ENCODE measurements at places on chromosomes 4 and X.

DNA sequence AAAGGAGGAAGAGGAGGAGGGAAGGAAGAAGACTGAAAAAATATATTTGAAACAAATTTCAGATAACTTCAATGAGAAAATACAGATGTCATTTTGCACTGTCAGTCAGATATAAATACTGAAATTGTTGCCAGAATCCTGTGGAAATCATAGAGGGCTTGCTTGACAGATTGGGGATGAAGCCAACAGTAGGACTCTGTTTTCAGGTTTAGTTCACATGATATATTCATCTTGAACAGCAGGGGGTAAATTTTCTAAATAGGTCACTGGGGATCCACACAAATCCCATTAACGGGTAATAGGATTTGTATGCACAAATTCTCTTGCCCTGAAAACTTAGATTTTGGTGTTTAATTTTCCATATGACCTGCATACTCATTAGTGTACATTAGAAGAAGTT is 103.3 kb upstream of the PCDH18 start:
- no peak for DNase-seq

DNA sequence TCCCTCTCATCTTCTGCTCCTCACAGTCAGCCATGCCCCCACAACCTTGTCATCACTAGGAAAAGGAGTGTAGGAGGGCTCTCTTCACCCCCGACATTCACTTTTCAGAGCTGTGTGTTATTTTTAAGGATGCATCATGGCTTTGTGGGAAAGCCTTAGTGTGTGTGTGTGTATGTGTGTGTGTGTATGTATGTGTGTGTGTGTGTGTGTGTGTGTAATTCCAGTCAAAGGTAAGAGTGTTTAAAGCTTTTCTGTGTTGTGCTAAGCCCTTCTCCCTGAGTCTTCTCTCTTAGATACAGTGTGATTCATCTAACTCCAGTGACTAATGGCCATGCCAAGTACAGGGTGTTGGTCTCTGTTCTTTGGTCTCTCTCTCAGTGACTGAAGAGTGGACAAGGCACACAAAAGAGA is 76.6 kb downstream of the CHIC2 start:
- DNase-seq = peak; percentile 88

GRCh38 chrX:136200466-136200865 is 50.7 kb downstream of the MAP7D3 start:
- DNase-seq = no peak

DNA sequence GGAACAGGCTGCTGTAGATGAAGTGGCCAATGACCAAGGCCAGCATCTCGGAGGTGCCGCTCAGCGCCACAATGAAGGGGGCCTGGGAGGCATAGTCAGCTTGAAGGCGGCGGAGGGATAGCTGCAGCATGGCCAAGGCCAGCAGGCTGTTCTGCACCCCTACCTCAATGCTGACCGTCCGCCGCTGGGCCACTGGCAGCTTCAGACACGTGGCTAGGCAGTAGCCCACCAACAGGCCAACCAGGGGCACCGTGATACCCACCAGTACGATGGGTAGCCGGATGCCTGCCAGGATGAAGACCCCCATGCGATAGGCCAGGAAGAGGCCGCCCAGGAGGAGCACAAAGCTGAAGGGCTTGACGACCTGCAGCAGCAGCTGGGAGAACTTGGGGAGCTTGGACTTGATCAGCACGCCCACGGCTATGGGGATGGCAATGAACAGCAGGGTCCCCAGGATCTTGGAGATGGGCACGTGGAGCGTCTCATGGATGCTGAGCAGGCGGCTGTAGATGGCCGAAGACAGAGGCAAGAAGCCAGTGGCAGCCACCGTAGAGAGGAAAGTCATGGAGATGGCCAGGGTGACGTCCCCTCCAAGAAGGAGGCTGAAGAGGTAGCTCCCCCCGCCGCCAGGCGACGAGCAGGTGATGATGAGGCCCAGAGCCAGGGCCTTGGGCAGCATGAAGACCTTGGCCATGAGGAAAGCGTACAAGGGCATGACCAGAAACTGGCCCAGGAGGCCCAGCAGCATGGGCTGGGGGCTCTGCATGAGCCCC is 1.3 kb upstream of the UBL4A start:
- DNase-seq = no peak

GRCh38 chr4:184427687-184428086 is 46.7 kb downstream of the IRF2 start:
- DNase-seq = no peak

- no peak for DNase-seq
These were observed 21.7 kb upstream of the CXCL8 start for GRCh38 chr4:73718375-73719373.

DNA sequence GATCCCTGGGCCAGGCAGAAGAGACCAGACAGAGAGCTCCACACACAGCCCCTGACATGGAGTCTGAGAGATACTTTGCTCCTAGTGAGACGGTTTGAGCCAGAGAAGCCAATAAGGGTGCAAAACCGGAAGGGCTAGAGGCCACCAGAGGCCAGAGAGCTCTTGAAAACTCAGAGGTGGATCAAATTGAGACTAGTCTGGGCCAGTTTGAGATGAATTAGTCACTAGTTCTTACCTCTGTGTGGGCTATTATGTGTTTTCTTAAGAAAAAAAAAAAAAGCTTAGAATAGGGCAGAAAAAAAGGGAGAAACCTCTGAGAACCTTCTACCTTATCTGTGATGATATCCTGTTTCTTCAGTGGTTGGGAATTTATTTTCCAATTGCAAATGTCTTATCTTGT is 110.4 kb upstream of the EDNRA start:
- peak; percentile 55 for DNase-seq

GRCh38 chrX:105269386-105269785 is 48.9 kb upstream of the TEX13A start:
- no peak for DNase-seq

DNA sequence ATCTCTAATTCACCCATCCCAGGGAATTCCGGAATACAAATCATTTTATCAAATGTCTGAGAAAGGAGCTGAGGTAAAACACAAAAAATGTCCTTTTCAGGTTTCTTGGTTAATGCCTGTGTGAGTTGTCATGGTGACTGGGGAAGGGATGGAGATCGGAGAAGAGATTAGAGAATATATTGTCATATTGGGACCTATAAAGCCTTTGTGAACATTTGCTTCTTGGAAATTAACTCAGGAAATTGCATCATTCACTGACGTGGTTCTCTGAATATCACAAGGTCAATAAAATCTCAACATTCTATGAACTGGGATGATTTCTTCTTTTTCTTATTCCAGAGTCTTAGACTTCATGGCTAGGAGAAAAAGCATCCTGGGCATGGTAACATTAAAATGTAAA is 174.8 kb upstream of the GLRA2 start:
- no peak for DNase-seq

DNA sequence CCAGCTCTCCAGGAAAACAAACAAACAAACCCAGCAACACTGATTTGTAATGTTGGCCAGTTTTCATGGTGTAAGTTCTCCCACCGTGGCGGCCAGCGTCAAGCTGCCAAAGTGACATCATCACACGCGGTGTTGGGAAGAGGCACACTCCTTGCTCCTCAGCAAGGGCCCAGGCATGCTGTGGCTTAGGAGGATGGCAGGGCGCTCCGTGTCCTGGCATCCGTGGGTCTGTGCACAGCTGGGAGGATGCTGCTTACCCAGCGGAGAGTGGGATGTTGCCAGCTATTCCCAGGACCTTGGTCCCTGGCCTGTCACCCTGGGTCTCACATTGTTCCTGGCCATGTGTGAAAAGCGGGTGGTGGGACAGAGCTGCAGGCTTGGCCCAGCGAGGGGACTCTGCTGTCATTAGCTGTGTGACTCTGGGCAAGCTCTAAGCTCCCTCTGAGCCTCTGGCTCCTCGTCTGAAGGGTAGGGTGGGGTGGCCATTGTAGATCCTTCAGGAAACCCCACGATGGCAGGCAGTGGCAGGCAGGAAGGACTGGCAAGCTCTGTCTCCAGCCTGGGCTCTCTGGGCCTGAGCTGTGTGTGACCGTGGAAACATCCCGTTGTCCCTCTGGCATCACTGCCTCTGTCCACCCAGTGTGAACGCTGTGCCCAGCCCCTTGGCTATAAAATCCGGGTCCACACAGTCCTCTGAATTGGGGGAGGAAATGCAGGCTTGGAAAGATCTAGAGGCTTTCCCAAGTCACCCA is 10.8 kb downstream of the PSAPL1 start:
- no peak for DNase-seq

- no peak for DNase-seq
These were observed 12.3 kb downstream of the PDGFC start for GRCh38 chr4:156959298-156959702.

- DNase-seq = peak; percentile 5
These were observed 220.1 kb downstream of the DLG3 start for GRCh38 chrX:70664726-70665125.

GRCh38 chr4:173485164-173485563 is 44.9 kb downstream of the HAND2 start:
- DNase-seq = peak; percentile 25

- no peak for DNase-seq
These were observed 268.4 kb upstream of the INTU start for GRCh38 chr4:127364397-127364796.

GRCh38 chr4:61446941-61447340 is 246.8 kb downstream of the ADGRL3 start:
- DNase-seq = no peak

- peak; percentile 25 for DNase-seq
These were observed 91.4 kb downstream of the RTL9 start for GRCh38 chrX:110450050-110450449.

DNA sequence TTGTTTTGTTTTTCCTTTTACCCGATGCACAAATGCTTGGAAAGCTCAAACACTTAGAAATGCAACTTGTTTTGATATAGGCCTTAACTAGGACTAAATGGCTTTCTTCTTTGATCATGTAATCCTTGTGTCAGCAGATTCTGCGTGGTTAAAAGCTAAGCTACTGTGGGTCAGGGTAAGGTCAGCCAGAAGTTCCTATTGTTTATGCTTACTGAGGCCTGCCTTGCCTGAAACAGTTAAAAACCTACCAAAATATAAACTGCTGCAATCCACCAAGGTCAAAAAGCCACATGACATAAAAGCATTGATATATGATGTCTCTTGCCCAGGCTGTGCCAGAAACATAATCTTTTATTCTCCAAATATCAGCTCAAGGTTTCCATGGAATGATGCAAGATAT is 223.4 kb downstream of the FAM47B start:
- no peak for DNase-seq

- peak; percentile 90 for DNase-seq
These were observed 86.0 kb downstream of the FUNDC1 start for GRCh38 chrX:44456685-44457084.

DNA sequence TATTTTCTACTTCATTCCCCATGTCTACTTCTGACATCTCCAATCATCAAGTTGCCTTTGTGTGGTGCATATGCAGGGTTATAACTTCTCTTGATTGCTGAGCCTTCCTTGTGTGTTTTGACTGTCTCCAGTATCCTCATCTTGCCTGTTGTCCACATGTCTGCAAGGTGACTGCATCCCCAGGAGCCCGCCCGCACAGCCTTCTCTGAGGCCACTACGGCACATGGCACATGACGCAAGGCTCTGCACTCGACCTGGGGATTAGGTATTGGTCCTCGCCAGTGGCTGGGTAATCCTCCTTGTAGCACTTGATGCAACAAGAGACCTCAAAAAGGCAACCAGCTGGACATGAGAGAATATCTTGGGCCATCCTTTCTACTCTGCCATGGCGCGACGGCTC is 122.6 kb downstream of the SORBS2 start:
- no peak for DNase-seq

DNA sequence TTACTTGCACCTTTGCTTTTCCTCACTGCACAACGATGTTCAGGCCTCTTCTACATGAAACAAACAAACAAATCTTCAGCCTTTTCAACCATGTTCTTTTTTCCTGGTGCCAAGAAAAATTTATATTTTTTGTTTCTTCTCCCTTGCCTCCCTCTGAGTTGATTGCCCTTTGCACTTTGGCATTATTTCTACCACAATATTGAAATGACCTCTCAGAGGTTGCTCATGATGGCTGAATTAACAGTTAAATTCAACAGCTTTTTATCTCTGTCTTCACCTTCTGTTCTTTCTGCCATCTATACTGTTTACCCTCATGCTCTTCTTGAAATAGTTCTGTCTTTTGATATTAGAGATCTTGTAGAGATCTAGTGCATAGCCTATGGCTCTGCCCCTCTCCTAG is 308.9 kb downstream of the ARHGAP24 start:
- no peak for DNase-seq

DNA sequence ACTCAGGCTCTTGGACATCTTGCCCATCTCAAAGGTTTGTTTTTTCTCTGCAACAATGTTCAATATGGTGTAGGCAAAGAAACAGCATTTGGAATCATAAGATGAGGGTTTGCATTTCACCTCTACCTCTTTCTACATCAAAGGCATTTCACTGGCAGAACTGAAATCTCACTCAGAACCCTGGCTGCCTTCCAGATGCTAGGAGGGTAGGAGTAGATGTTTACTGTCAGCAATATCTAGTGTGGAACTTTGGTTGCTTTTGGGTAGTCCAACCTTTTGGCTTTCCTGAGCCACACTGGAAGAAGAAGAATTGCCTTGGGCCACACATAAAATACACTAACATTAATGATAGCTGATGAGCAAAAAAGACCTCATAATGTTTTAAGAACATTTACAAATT is 297.0 kb upstream of the KLF3 start:
- no peak for DNase-seq

DNA sequence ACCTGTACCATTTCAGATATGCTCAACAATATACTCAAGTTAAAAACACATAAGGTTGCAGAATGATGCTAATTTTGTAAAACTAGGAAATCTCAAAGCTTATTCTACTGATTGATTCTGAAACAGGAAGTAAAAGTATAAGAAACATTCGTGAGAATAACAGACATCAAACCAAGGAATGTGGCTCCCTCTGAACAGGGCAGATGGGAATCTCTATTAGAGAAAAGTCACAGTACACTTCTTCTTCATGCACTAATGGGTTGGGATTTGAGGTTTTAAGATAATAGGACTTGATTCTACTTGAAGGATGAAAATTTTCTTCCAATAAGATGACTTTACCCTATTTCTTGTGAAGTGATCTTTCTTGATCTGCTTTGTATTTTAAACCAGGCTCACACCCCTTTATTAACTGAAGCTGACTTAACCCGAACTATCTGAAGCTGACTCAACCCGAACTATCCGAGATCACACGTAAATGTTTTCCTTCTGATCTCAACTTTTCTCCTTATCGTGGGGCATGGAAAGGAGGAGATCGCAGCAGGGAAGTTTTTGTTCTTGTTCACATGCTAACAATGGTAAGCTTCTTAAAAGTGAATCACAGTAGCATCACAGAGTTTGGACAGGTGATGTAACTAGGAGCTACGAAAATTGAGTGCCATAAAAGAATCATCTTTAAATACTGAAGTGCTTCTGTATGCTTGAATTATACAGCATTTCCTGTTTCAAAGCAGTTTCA is 363.1 kb upstream of the ZFP42 start:
- no peak for DNase-seq

Data from foreskin keratinocyte (primary cell).